Hematopoietic multipotent progenitor cell treated with erythropoietin and hydrocortisone succinate and interleukin-3 and kit ligand, for 4 days (in vitro differentiated cells): ENCODE measurements at places on chromosomes 11 and 22.

DNA sequence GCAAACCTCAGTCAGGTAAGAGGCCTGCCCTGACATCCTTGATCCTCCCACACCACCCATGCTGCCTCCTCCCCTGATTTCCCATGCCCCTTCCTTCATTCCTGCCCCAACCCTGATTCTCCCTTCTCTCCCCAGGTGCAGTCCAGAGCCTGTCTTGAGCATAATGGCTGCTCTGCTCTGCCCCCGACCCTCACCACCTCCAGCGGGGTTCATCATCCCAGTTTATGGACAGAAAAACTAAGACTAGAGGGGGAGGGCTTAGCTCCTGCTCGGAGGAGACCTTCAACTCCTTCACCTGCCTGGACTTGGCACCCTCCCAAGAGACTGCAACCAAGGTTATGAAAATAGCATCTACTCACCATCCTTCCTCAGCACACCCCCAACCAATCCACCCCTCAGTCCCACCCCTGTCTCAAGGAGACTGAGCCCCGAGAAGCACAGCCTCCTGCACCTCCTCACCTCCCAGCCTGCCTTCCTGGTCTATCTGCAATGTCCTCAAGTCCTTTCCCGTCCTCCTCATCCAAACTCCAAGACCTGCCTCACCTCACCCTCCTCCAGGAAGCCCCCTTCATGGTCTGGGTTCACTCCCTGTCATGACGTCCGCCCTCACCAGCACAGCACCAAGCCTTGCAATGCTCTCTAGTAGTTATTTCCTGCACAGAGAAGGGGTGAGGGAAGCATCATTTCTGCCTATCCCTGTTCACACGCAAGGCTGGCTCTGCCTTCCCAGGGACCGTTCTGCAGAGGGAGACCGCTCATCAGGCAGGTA, 103.1 kb downstream of the PDE2A start:
- no peak for DNase-seq

- DNase-seq, result no peak
Observed at GRCh38 chr11:121067453-121067852, 33.6 kb upstream of the TECTA start.

GRCh38 chr11:69892237-69892985, 73.2 kb upstream of the FGF3 start:
- peak; percentile 58 for DNase-seq

DNA sequence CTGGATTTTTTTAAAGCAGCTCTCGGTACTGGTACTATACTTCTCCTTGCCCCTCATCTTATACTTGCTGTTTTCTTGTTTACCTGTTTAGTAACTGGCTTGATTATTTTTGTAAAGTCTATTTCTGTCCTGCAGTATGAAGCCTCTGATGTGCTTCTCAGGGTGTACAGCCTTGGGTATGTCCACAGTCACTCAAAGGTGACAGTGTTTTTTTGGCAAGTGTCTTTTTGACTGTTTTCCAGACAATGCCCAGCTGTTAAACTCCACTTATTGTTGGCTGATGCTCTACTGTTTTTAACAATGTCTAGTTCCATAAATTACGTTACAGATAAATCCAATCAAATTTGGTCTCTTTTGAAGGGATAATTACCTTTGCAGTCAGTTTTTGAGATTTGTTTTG, 475.2 kb downstream of the JRKL start:
- no peak for DNase-seq

DNA sequence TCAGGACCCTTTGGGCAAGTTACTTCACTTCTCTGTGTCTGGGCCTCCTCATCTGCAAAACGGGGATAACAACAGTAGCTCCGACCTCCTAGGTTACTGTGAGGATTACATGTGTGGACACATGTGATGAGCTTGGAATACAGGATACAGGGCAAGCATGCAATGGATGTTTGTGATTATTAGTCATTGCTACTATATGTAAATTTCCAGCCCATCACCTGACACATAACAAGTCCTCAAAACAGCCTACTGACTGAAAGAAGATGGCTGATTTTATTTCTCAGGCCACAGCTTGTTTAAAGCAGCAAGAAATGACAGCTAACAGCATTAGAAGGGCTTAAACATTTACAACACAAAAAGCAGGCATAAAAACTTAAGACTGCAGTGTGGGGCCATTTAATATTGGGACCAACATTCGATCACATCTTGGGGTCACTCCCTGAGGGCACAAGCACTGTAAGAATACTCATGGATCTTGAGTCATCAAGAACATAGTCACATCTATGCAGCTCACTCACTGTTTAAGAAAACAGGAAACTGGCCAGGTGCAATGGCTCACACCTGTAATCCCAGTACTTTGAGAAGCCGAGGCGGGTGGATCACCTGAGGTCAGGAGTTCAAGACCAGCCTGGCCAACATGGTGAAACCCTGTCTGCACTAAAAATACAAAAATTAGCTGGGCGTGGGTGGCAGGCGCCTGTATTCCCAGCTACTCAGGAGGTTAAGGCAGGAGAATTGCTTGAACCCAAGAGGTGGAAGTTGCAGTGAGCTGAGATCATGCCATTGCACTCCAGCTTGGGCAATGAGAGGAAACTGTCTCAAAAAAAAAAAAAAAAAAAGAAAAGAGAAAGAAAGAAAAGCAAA, 49.5 kb downstream of the ABTB2 start:
- no peak for DNase-seq

- no peak for DNase-seq
Observed at GRCh38 chr11:132528181-132528580, 1004.1 kb downstream of the OPCML start.

DNA sequence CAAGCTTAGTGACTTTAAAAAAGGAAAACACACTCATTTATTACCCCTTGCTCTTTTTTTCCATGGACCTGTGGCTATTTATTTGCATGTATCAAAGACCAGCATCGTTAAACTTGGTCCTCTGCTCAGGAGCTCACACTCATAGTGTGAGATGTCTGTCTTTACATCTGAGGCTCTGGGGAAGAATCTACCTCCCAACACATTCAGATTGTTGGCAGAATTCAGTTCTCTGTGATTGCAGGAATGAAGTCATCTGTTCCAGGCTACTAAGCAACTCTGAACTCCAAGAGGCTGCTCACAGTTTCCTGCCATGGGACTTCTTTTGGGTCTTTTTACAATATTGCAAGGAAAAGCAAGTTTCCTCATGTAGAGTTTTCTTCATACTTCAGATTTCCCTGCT, 138.8 kb downstream of the LRRC4C start:
- DNase-seq, result no peak

DNA sequence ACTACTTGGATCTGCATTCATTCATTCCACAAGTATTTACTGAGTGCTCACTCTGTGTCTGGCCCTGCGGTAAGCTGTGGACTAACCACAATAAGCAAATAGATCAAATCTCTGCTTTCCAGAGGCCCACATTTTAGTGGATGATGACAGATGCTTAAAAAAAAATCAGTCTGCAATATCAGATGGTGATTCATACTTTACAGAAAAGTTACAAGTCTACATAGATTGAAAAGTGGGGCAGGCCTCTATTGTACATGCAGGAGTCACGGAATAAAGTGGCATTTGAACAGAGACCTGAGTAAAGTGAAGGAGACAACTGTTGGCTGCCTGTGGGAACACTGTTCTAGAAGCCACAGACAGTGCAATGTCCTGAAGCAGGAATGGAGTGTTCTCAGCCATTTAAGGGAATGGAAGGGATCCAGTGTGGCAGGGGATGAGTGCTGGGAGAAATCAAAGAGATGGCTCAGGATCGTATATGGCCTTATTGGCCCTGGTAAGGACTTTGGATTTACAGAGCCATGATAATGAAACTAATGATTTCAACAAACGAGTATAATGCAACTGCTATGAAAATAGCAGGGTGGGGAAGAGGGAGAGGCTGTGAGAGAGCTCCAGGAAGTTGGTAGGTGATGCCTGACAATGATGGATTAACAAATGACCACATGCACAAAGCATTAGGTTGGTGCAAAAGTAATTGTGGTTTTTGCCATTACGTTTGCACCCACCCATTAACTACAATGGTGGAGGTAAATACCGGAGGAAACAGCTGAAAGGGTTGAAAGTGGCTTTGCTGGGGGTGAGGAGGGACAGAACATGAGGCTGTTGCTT, 31.1 kb downstream of the TMEM45B start:
- peak; percentile 76 for DNase-seq

DNA sequence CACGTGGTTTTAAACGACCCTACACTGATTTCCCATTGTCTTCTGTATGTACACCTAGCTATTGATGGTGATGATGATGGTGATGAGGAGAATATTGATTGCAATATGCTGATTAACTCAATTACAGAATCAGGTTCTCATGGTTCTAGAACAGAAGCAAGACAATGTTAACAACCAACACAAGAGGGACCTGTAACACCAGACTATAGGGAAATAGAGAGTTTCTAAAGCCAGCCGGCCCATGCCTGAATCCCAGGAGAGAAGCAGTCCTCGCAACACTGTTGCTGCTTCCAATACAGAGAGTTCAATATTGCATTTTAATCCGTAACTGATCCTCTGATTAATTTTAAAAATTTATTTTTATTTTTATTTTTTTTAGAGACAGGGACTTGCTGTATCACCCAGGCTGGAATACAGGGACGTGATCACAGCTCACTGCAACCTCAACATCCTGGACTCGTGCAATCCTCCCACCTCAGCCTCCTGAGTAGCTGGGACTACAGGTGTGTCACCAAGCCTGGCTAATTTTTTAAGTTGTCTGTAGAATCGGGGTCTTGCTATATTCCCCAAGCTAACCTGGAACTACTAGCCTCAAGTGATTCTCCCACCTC, 22.2 kb upstream of the UBASH3B start:
- DNase-seq, result peak; percentile 79

- DNase-seq, result peak; percentile 37
Observed at GRCh38 chr11:119624102-119624615, 104.8 kb downstream of the NECTIN1 start.

- DNase-seq, result no peak
Observed at GRCh38 chr11:23543651-23544222, 683.5 kb upstream of the CCDC179 start.

DNA sequence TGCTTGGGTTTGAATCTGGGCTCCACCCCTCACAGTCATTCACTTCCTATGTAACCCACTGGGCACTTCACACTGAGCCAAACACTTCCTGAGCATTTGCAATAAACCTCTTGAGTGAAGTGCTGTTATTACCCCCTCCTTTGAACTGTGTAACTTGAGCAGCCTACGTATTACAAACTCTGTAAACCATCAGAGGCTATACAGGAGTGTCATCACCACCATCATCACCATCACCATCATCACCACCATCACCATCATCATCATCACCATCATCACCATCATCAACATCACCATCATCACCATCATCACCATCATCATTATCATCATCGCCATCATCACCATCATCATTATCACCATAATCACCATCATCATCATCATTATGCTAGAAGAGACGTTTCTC, 18.4 kb downstream of the RTL6 start:
- DNase-seq, result no peak

DNA sequence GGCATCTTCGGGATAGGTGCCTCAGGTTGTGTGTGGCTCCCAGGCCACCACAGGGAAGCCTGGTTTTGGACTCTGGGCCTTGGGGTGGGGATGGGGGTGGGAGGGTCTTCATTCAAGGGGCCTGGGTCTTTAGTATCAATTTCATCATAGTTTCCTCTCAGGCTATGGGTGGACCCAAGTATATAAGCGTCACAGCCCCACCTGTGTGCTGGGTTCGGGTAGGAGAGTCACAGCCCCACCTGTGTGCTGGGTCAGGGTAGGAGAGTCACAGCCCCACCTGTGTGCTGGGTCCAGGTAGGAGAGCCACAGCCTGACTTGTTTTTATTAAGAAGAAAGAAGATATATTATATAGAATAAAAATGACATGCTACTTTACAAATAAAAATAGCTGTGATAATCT, 422.1 kb downstream of the BRD1 start:
- DNase-seq, result no peak

DNA sequence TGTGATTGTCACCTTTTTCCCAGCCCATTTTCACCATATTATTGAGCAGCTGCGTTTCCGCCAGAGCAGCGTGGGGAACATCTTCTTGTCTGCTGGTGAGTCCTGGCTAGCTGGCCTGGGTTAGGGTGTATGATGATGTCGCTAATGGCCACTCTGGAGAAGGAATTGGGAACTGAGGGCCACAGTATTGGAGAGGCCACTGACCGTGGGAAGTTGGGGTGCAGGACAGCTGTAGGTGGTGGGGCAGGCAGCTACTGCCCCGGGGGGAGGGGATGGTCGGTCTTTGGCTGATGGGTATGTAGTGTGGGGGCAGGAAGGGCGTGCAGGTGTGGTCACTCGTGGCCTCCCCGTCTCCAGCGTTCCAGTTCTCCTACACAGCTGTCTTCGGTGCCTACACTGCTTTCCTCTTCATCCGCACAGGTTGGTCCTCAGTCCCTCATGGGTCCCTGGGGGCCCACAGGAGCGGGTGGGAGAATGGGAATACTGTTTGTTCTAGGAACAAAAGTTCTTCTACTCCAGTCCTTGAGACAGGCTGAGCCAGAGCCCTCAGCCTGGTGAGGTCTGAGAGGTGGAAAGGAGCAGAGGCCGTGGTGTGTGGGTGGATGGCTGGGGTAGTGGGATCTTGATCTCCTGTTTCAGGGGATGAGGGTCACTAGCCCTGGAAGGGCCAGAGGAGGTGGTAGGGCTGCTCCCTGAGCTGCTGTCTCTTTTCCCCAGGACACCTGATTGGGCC, 2.1 kb downstream of the RCE1 start:
- DNase-seq, result no peak

DNA sequence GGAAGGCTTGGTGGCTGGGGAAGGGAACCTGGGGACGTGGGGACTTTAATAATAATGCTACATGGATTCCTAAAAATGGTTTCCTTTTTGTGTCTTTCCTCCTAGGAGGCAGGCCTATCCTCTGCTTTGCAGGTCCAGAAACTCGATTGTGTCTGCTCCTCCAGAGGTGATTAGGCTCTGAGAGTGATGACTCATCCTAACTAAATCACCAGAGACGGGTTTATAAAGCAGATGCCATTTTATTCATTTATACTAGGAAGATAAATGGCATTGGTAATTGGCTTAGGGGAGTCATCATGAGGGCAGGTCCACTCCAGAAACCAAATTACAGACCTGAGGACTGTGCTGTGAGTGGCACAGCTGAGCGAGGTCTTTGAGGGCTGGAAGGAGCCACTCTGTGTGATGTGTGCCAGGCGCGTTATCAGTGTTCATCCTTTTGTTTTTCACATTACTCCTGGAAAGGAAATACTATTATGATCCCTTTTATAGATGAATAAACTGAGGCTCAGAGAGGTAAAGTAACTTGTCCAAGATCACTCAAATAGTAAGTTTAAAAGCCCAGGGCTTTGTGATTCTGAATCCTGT, 7.1 kb downstream of the NLRX1 start:
- DNase-seq, result no peak

DNA sequence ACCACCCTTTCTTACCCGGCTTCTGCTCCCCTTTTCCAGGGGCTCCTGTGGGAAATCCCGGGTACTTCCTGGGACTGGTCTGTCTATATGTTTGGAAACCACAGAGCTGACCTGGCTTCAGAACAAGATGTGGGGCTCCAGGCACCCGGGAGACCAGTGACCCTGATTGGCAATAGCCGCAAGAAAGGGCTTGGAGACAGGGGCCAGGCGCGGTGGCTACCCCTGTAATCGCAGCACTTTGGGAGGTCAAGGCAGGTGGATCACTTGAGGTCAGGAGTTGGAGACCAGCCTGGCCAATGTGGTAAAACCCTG, 3.2 kb upstream of the NEAT1 start:
- peak; percentile 28 for DNase-seq

GRCh38 chr11:6746086-6746618, 25.6 kb downstream of the OR2AG2 start:
- peak; percentile 42 for DNase-seq
